Bronchial epithelial cell (primary cell): ENCODE measurements at places on chromosomes 6 and 20. TPM values are rescaled to one million over a fixed set of nuclear protein-coding genes. Genes with fewer than 3 reads are reported as not detected.

Gene FOXA2
- total RNA-seq: 5.1 and 6.8 TPM in 2 replicates

Gene FIG4
- total RNA-seq: 14.7 and 17.2 TPM in 2 replicates

Gene LZTS3
- total RNA-seq: 11.3 and 20.0 TPM in 2 replicates

Gene PACSIN1
- not detected in 2 replicates for total RNA-seq

Gene TMC2
- total RNA-seq: not detected in 2 replicates

Gene CTCFL
- not detected in 2 replicates for total RNA-seq

Gene NNAT
- total RNA-seq: not detected in 2 replicates

Gene PNLDC1
- 0.13 and 0.26 TPM in 2 replicates for total RNA-seq

Gene SLC12A5
- not detected in 2 replicates for total RNA-seq

Gene TUBB1
- not detected in 2 replicates for total RNA-seq
